ENCODE measurements at places on chromosomes 7 and 10.

- peak; percentile 55 for DNase-seq
Observed at GRCh38 chr10:16992611-16993119, 136.9 kb downstream of the CUBN start.

- DNase-seq = no peak
Observed at GRCh38 chr7:110863258-110863657, 227.7 kb upstream of the LRRN3 start.

DNA sequence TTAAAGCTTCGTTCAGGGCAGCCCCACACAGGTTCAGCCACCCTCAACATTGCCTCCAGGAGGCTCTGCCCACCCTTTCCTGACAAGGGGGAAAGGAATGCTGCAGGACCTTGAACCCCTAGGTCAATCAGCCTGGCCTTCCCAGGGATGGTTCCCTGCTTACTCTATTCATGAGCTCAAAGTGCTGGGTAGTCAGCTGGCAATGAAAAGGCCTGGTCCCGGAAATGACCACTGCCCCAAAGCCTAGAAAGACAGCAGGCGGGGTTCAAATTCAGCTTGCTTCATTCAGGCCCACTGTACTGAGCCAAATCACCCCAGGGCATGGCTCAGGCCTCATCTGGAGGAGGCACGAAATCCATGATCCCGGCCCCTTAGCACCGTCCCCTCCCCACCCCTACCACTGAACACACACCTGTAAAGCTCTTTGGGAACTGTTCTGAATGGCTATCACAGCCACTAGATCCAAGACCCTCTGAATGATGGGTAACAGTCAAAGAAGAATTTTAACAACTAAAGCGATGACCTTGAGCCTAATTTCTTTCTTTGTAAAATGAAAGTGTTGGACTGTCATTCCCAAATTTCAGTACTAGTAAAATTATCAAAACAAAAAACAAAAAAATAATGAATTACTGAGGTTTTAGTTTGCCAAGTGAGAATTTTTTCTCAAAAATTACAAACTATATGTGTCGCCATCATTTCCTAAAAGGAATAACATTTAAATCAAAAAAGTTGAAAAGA, 1.0 kb downstream of the URGCP start:
- peak; percentile 85 for DNase-seq

DNA sequence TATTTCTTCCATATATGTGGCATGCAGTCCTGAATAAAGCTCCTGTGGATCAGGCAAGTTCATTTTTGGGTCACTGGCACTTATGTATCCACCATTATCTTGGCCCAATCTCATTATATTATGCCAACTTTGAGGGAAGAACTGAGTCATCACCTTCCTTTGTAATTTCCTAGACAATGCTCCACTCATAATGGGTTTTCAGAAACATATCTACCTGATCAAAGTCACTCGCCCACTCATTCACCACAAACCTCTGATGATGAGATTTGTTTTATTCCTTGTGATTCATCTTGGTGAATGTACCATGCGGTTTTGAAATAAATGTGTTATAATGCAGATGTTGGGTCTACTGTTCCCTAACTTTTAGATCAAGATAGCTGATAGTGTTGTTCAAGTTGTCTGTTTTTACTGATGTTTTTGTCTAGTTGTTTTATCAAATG, 525.8 kb downstream of the KIF20B start:
- peak; percentile 81 for DNase-seq

DNA sequence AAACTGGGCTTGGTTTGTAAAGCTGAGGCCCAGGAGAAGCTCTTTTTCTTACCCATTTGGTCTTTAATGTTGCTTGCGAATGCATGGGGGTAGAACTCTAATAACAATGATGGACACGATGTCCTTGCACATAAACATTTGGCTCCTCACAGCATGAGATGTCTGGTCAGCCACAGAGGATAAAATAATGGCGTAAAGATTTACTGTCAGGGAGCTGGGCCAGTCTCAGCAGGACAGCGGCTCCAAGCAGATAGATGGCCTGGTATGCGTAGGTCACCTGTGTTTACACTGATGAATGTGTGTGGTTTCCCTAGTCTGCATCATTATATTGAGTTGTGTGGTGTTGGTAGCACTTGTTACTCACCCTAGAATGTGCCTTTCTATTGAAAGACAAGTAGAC, 537.4 kb downstream of the CNTNAP2 start:
- no peak for DNase-seq

DNA sequence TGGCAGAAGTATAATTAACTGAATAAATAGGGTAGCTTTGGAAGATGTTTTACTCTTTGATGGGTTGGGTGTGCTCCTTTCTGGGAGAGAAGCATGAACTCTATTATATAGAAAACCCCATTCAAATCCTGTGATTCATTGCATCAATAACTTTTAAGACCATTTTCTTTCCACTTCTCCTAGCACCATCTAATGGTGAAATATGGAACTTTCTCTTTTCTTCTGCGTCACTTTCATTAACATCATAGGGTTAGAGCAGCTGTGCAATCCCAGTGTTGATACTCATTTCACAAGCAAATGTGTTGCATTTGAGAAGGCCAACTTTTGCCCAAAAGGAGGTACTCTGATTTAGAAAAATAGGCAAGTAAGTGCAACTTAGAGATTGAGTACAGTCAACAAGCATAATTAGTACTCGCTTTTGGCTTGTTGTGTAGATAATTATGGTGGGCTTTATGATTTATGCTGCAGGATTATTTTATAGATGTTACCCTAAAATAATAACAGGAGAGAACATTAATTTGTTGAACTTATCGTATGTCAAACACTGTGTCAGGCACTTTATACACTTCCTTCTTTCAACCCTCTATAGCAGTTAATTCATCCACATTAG, 92.9 kb downstream of the CPED1 start:
- peak; percentile 68 for DNase-seq

DNA sequence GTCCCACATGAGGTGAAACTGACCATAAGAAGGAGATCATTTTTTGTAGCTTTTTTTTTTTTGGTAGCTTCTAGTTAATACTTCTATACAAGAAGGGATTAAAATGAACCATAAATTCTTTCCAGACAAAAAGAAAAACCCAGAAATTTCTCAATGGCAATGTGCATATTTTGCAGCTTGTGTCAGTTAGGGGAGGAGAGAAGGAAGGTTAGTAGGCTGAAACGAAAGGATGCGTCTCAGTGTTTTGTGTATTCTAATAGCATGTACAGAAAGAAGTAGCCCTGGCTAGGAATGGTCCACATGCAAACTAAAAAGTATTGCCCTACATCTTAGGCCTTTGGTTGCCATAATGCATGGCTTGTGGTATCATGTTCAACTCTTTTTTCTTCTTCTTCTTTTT, 90.6 kb downstream of the CACNB2 start:
- DNase-seq = peak; percentile 43

- no peak for DNase-seq
Observed at GRCh38 chr7:104653825-104654401, 325.5 kb downstream of the LHFPL3 start.

GRCh38 chr7:11754123-11754522, 77.9 kb downstream of the THSD7A start:
- no peak for DNase-seq

GRCh38 chr7:80151274-80151665, 16.6 kb downstream of the GNAI1 start:
- peak; percentile 87 for DNase-seq

- peak; percentile 25 for DNase-seq
Observed at GRCh38 chr7:101814991-101815825, 2.2 kb upstream of the CUX1 start.

GRCh38 chr7:50953820-50954219, 171.1 kb upstream of the GRB10 start:
- peak; percentile 89 for DNase-seq

GRCh38 chr7:90425376-90425775, 22.1 kb downstream of the CLDN12 start:
- DNase-seq = no peak

DNA sequence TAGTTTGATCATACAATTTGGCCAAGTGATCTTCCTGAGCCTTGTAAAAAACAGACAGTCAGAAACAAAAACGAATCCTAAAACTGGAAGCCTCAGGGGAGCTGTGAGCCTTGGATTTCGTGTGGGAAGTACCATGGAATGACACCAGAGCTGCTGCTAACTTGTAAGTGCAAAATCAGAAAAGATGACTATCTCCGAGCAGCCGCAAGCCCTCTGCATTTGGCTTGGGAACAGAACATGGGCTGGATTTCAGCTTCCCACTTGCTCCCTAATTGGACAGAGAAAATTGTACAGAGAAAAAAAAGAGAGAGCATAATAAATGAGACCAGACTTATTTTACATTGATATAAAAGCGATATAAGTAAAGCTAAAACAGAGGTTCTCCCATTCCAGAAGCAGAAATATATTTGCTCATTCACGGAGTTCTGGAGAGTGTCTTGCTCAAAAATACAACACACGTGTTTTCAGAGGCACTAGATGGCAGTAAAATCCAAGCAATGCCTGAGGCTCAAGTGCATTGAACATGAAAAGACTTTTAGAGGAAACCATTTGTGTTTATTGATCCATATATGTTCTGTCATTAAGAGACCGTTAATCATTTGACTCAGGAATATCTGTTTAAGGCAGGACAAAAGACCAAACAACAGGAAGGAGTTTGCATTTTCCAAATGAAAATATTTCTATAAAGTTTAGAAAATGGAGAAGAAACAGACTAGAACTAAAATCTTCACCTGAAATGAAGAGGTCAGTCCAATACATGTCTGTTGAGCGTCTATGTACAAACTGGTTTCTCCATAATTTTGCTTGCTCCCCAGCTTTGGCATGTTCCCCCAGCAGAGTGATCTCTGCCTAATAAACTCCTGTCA, 78.3 kb upstream of the SLC26A5 start:
- DNase-seq = peak; percentile 39

- no peak for DNase-seq
Observed at GRCh38 chr10:129161150-129161549, 305.9 kb upstream of the MGMT start.

DNA sequence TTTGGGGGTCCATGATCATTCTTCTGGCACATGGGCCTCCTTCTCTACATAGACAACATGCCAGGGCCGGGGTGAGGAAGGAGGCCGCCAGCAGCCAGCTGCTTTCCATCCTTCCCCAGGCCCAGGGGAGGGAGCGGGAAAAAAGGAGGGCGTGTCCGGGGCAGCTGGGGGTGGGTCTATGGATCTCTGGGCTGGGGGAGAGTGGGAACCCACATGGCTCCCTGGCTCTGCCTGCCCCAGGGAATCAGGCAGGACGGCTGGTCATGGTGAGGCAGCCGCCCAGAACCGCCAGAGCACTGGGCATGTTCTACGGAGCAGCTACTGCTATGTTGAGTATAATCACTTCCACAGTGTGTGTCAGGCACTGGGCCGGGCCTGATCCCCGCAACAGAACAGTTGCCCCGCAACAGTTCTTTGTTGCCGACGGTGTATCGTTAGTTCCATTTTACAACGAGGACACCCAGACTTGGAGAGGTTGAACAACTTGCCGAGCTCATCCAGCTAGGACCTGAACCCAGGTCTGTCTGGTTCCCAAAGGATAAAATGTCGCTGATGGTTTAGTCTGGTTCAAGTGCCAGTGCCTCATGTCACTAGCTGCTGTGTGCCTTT, 6.4 kb upstream of the IRF5 start:
- no peak for DNase-seq

DNA sequence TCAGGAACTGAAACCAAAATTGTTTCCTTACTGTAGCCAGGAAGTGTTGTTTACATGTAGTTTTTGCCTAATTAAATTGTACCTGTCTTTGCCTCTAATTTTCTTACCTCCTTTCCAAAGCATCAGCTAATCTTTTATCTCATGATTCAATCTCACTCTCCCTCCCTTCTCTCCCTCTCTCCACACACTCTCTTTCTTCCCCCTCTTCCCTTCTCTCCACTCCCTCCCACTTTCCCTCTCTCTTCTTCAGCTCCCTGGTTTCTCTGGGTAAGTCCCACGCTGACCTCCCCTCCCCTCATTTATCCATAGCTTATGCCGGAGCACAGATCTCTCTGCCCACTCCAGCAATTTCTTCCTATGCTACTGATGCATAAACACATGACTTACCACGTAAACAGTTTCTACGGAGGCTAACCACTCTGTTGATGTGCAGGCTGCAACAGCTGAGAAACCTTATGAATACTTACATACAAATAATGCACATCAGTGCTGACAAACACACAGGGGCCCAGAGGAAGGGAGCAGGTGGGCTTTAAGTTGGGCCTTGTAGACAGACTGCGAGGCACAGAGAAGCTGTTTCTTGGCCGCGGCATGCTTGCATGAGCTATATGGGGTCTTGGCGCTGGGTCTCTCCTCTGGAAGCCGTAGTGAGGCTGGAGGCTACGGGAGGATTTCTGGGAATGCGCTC, 174.4 kb upstream of the PLXNA4 start:
- no peak for DNase-seq

All from EL (cell line).